ENCODE measurements at places on chromosomes 16 and 17. TPM values are rescaled to one million over a fixed set of nuclear protein-coding genes. Genes with fewer than 3 reads are reported as not detected.

Gene UTS2R
- total RNA-seq = not detected

- no peak for DNase-seq
Observed at GRCh38 chr17:80832266-80832676, 159.4 kb upstream of the CHMP6 start.

Gene HSD17B1
- total RNA-seq = 0.76 TPM

Gene WDR45B
- 89.9 TPM for total RNA-seq

DNA sequence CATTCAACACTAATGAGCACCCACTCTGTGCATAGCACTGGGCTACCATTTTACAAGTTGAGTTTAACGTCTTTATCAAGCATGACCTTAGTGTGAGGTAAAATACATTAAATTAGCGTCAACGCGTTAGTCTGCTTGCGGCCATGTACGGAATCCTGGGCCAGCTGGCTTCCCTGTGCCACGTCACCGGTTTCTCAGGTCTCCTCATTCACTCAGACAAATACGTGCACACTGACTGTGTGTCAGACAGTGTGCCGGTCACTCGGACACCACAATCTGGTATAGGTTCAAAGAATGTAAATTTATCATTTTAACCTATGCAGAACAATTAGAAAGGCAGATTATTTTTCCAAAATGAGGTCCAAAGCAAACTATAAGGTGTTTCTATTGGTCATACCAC, 21.4 kb upstream of the YWHAE start:
- no peak for DNase-seq

Gene TENT4B
- total RNA-seq = 27.9 TPM

DNA sequence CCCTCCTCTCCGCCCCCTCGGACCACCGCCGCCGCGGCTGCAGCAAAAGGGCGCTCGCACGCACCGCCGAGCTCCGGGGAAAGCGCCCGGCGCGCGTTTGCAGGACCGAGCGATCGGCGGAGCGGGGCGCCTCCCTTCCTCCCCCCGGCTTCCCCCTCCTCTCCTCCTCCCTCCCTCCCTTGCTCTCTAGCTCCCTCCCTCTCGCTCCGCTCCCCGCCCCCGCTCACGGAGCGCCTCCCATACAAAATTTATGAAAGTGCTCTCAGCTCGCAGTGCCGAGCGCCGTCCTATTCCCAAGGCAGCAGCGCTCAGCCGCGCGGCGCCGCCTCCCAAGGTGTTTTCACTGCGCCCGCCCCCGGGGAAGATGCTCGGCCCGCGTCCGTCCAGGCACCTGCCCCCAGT, at the start of gene RTN4RL1:
Gene RTN4RL1 (minus strand): TSS at position 115 of the 402 bp plus-strand sequence. CDS start 469 bp downstream, outside the sequence.
- DNase-seq = peak; percentile 54

Gene CCL5
- 13.1 TPM for total RNA-seq

- no peak for DNase-seq
Observed at GRCh38 chr17:60747069-60747808, 69.6 kb downstream of the BCAS3 start.
